CD8-positive, alpha-beta memory T cell (primary cell): ENCODE measurements at places on chromosomes 16 and 17. TPM values are rescaled to one million over a fixed set of nuclear protein-coding genes. Genes with fewer than 3 reads are reported as not detected.

Gene KDM8
- 9.1 TPM for total RNA-seq

Gene SPIRE2
- 1.4 TPM for total RNA-seq

Gene NPIPB2
- total RNA-seq = 9.4 TPM

Gene ENPP7
- 0.11 TPM for total RNA-seq

DNA sequence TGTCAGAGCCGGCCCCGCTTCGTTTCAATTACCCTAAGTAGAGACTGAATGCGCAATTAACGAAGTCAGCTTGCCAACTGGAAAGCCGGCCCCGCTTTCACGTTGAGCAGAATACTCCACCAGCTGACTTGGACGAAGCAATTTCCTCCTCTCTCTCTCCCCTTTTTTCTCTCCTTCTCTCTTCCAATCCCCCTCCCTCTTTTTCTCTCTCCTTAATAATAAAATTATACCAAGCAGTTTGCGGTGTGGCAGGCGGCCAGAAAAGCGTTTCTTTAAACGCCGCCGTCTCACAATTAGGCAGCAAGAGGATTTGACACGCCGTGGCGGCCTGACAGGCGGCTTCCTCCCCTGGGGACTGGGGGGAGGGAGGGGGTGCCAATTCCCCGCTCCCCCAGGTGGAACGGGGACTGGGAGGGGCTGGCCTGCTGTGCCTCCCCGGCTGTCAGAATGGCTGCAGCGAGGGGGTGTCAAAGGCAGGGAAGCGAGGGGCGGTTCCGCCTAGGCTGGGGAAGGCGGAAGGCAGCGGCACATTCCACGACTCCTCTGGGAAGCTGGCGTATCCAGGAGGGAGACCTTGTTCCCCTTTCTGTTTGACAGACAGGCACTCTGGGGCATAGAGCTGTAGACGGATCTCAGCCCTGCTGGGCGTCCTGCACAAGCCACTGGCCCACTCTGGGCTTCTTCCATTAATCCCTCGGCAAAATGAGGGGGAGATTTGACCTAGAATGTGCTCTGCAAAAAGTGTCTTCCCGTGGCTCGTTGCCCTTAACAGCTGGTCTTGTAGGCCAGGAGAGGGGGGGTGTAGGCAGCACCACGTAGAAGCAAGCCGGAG, 52.7 kb downstream of the SREBF1 start:
- DNase-seq = no peak

DNA sequence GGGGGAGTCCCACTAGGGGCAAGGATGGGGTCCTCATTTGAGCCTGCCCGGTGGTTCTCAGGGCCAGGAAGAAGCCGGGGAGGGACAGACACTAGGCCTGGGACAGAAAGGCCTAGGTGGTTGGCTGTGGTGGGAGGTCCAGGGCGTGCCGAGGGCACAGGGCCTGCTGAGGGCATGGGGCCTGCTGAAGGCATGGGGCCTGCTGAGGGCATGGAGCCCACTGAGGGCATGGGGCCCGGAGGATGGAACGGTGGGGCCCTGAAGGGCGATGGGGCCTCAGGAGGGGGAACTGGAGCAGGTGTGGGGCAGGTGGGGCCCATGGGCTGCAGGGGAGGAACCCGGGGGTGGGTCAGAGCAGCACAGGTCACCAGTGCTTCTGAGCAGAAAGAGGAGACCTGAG, 31.2 kb downstream of the PELP1 start:
- no peak for DNase-seq

- DNase-seq = no peak
These were observed 396.6 kb downstream of the CPPED1 start for GRCh38 chr16:12406926-12407690.

DNA sequence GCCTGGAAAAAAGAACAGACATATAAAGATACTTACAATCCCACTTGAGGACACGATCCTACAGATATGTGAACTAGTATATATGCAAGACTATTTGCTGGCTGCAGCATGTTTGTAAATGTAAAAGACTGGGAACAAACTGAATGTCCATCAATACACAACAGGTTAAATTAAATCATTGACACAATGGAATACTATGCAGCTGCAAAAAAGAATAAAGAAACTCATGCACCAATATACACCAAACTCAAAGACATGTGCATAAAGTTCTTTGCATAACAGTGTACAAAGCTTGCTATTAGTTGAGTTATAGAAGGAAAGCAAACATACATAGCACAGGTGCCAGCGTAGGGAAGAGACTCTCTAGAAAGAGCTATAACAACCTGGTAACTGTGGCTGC, 61.9 kb upstream of the SREBF1 start:
- DNase-seq = no peak

DNA sequence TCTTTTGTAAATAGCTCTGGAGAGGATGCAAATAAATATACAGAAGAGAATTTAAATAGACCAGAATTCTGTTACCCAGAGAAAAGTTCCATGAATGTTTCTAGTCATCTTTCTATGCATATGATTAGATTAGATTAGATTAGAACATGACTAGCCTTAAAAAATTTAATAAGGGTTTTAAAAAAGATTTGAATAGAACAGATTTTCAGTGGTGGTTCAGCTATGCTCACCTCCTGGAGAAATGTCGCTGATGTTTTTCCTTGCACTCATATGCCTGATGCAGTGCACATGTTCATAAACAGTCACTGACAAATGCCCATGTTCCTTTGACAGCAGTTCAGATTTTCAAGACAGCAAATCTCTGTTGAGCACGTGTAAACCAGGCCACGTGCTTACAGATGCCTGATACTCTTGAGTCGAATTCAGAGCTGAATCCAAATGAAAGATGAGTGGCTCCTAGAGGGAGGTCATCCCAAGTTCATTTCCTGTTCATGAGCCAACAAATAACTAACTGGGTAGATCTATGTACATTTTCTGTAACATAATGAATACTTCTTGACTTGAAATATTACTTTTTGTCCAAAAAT, 19.9 kb upstream of the RAB11FIP4 start:
- DNase-seq = no peak

- DNase-seq = no peak
These were observed 37.3 kb downstream of the PIEZO1 start for GRCh38 chr16:88747588-88748301.
